ENCODE measurements at places on chromosomes 12 and 14.

DNA sequence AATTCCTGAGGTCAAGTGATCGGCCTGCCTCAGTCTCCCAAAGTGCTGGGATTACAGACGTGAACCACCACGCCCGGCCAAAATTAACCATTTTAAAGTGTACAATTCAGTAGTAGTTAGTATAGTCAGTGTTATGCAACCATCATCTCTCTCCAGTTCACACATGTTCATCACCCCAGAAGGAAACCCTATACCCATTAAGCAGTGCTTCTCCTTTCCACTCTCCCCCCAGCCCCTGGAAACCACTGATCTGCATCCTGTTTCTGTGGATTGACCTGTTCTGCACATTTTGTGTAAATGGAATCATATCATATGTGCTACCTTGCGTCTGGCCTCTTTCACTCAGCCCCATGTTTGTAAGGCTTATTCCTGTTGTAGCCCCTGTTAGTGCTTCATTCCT, 52.2 kb downstream of the PHETA1 start:
- no peak for DNase-seq

DNA sequence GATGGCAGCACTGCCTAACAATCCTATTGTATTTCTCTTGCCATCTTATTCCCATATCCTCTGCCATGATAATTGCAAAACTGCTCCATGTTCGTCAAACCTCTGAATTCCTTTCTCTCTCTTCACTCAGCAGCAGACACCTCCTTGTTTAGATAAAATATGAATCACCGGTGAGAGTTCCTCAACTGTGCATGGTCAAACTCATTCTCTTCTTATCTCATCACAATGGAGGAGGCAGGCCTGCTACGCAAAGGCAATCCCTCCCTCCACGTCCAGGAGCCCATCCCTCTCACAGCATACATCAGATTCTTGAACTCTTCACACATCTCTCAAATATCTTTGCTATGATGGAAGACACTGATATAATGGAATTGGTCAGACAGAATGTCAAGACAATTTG, 90.1 kb upstream of the DAAM1 start:
- peak; percentile 60 for DNase-seq

DNA sequence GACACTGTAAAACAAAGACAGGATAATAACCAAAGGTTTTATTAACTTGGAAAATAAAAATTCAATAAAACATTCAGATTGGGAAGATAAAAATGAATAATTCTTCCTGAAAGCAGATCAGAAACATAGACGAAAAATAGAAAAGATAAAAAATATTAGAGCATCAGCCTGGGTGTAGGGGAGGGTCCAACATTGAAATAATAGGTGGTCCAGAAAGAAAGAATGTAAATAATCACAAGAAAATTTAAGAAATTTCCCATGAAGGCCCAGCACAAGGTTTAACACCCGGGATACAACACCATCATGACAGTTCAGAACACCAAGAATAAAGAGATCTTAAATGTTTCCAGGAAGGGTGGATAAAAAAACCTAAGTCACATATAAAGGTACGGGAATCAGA, 31.1 kb upstream of the DICER1 start:
- no peak for DNase-seq

DNA sequence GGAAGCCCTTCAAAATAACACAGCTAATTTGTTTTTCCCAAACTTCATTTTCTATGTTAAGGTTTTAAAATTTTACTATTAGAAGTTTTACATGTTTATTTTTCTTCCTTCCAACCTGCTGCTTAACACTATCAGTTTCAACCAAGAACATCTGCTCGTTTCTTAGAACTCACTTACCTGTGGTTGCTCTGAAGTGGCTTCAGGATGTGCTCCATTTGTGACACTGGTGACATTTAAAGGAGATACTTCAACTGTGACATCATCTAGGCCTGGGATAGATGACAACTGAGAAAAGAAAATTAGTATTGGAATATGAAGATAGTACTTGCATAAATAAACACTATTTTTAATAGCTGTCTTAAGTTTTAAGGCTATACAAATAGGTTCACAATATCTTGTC, 17.9 kb downstream of the WASHC3 start:
- DNase-seq = no peak

DNA sequence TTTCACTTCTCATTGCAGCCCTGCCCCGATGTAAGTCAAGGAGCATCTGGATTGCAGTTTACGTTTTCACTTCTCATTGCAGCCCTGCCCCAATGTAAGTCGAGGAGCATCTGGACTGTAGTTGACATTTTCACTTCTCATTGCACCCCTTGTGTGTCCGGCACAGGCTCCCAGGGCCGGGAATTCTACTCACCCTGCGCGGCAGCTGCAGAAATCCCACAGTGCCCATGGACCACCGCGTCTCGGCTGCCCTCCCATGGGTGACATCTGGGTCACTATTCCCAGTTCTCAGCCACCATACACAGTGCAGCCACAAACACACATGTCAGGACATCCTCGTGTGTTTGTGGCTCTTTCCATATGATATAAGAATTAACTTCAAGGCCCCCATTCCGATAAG, 378.5 kb downstream of the ADGRD1 start:
- no peak for DNase-seq

DNA sequence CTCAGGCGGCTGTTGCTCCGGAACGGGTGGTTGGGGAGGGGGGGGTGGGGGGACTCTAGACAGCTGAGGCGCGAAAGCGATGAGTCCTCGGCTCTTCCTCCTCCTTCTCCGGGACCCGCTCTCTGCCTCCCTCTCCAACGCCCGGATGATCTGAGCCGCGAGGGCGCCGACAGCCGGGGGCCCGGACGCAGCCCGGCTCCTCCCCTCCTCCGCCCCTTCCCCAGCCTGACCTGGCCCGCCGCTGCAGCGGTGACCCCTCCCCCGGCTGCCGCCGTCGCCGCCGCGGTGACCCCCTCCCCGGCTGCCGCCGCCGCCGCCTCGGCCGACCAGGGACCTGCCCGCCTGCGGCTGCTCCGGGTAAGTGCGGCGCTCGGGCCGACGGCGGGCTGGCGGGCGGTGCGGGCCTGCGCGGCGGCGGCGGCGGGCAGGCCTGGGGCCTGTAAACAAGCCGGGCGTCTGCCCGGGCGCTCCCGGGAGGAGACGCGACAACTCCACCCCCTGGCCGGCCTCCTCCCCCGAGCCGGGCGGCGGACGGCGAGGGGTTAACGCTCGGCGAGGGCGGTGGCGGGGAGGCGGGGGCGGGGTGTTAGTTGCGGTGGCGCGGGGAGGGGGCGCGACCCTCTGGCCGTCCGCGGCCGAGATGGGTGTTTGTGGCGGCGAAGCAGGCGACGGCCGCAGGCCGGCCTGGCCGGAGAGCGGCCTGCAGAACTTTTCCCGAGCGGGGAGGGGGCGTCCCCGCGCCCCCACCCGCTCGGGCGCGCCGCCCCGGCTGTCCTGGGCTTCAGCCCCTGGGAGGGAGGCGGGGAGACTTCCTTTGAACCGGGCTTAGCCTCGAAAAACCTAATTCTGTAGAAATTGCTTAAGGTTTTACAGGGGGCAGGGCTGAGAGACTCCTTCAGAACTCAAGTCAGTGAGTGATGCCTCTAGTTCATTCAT, 568 bp downstream of the PPM1A start:
- DNase-seq = peak; percentile 85

GRCh38 chr12:29316752-29317151, 64.2 kb downstream of the ERGIC2 start:
- peak; percentile 27 for DNase-seq

- DNase-seq = no peak
Observed at GRCh38 chr14:101226265-101226602, 322.7 kb upstream of the RTL1 start.

All from adipocyte (in vitro differentiated cells).